ENCODE measurements at places on chromosomes 3 and 15.

- peak; percentile 22 for DNase-seq
These were observed 17.8 kb downstream of the MKRN2 start for GRCh38 chr3:12574661-12575060.

DNA sequence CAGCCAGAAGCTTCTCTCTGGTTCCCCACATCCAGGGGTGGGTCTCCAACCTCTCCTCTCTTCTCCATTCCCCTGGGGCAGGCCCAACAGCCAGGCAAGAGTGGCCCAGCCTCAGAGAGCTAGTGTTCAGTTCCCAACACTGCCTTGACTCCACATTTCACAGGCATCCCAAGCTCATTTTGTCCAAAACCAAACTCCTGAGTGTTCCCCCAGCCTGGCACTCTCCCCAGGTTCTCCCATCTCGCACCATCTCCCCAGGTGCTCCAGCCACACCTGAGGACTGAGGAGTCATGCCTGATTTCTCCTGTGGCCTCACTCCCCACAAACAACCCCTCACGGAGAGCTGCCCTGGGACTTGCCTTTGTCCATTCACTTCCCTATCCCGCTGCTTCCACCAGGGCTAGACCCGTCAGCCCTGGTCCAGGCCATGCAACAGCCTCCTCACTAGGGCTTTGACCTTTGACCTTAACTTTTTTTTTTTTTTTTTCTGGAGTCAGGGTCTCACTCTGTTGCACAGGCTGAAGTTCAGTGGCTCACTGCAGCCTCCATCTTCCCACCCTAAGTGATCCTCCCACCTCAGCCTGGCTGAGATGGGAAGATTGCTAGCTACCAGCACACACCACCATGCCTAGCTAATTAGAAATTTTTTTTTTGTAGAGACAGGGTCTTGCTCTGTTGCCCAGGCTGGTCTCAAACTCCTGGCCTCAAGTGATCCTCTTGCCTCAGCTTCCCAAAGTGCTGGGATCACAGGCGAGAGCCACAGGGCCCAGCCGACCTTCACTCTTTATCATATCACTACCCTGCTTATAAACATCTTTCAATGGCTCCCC lies 3.9 kb upstream of the CSK start:
- DNase-seq = no peak

DNA sequence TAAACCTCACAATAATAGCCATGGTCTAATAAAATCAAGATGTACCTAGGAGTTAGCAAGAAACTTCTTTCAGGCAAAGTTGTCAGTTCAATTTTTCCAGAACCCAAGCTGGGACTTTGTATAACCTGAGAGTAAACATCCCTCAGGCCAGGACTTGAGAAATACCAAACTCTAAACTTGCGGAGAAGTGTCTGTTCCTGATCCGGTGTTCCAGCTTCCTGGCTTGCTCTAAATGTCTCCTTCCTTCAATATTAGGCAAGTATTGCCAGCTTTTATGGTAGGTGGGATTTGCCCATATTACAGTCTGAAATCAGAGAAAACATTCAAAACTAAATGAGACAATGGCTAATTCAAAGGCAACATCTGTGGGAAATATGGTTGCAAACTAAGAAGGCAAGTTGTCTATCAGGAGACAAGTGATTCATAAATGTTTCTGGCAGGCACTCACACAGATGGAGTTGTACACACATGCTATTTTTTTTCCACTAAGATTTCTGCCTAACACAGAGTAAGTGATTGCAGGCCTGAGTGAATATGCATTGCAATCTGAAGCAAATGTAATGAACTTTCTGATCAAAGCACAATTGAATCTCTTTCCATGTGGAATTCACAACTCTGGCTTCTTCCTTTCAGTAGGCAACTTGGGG lies 88.3 kb upstream of the COL8A1 start:
- no peak for DNase-seq

GRCh38 chr3:43162230-43163084 lies 56.6 kb upstream of the POMGNT2 start:
- peak; percentile 65 for DNase-seq

DNA sequence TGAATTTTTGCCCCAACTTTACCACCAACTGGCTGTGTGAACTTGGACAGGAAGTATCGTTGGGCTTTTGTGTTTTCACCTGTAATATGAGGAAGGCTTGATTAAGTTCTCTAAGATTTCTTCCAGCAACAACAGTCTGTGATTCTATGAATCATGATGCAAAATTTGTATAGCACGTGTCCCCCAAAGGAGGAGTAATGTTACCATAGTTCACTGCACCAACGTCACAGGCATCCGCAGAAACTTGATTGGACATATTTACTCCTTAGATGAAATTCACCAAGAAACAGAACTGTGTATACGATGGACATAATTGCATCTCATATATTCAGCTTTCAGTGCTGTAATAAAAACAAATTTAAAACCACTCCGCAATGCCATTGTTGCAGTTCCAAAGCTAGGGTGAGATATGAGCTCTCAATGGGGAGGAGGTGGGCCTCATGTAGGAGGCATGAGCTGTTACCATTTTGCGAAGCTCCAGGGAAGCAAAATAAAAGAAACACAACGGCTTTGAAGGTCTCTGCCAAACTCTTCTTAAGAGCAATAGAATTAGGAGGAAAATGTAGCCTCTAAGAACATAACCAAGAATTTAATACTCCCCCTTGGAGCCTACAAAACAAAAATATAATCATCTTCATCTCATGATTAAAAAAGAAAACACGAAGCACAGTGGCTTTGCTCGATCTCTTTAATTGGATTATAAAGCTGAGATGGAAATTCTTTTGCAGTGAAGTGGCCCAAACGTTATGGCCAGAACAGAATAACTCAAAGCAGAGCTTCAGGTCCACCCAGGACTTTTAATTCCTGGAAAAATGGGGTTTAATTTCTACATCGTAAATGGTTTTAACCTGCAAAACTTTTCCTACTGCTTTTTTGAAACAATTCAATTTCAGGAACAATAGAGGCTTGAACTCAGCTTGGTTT lies 80.7 kb downstream of the CHST2 start:
- DNase-seq = no peak

Measured in Kasumi-1 (cell line).